NCI-H774 (cell line): ENCODE measurements at places on chromosomes 1 and 21.

DNA sequence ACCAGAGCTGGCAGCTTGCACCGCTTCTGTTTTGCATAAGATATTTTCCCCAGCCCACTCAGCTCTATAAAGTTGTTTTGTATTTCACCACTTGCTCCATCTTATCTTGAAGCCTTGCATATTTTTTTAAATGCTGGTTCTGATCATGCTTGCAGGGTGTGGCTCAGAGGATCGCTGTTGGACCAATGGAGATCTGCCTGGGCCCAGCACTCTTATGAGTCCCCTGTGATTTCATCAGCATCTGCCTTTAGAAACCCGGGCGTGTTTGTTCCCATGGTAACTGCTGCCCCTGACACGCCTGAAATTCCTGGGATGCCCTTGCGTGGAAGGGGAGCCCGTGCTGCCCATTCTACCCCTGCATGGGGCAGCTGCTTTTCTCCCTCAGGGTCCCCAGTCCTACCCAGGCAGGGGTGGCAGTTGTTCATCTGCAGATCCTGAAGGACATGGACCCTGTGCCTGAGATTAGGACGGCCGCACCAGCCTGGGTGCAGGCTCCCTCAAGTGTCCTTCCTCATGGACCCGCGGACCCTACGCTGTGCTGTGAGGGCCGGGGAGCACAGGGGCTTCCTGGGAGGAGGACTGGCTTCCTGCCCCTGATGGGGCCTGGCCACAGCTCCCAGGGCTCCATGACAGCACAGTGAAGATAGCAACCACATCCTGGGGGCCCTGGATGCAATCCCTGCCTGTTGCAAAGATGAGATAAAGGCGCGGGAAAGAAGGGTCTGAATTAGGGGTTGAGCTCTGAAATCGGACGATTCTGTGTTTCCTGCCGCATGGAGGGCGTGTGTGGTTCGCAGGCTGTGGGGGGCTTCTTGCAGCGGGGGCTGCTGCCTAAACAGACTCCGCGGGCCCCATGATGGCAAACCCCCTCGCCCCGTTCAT is 226.5 kb downstream of the SDCCAG8 start:
- no peak for DNase-seq

DNA sequence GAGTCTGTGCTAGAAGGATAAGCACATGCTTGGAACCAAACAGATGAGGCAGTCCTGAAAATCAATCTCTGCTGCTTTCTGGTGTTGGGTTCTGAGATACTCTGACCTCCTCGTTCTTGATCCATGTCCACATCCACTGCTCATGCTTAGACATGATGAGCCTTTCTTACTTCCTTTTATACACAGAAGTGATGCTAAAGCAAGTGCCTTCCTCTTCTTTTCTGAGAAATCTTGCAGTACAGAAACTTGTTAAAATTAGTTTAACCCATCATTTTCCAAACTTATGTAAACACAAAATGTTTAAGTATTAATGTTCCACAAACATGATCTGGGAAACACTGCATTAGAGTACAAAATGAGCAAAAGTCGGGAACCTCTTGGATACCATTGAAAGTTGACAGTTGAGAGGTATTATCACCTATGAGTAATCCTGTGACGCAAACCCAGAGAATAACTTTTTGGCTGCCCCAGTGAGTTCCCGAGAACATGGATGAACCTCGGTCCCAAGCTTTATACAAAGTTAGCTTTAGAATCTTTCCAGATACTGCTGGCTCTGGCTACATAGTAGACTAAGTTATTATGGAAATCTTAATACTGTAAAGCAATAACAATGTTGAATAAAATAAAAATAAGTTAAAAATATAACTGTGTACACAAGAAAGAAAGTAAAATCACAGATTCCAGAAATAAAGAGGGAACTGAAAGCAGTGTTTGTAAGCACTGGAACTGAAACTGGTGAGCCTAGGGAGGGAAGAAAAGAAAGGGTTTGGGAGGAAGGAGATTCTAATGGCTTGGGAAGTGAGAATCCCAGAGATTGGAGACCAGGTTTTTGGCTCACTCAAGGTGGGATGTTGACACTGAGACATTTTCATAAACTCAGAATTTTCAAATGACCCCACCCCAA is 429.3 kb upstream of the RUNX1 start:
- no peak for DNase-seq

DNA sequence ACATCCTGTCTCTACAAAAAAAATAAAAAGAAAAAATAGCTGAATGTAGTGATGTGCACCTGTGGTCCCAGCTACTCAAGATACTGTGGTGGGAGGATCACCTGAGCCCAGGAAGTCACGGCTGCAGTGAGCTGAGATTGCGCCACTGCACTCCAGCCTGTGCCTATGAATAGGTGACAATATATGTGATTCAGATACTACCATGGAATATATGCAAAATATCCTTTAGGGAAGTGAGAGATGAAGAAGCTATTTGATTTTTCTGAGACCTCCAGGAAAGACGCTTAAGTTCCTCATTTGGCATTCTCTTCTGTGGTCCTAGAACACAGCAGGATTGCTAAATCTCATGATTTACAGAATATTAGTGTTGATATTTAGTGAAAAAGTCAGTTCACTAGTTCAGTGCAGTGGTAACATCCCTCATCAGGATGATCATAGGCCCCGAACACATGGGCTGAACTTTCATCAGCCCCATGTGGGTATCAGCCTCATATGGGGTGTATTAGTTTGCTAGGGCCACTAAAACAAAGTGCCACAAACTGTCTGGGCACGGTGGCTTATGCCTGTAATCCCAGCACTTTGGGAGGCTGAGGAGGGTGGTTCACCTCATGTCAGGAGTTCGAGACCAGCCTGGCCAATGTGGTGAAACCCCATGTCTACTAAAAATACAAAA is 6.0 kb upstream of the VASH2 start:
- DNase-seq: no peak

DNA sequence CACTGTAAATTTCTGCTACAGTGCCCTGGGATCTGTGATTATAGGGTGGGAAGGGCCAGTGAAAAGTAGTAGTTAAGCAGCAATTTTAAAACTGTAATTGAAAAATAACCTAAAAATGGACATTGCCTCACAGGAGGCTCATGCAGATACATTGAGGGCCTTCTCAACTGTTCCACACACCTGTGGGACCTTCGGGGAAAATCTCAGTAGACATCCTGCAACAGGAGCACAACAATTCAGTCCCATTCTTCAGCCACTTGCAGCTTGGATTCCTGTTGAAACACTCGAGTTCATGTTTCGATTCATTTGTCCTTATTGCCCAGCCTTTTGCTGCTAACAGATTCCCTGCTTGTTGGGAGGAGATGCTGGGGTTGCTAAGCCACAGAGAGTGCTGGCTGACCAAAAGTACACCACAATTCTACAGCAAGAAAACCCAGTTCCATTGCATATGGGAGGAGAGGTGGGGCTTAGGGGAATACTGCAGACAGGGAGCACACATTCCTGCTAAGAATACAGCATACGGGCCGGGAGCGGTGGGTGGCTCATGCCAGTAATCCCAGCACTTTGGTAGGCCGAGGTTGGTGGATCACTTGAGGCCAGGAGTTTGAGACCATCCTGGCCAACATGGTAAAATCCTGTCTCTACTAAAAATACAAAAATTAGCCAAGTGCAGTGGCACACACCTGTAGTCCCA is 4.5 kb downstream of the TMCC2 start:
- DNase-seq: no peak

- DNase-seq: no peak
These were observed 36.4 kb downstream of the DDAH1 start for GRCh38 chr1:85428471-85429089.

DNA sequence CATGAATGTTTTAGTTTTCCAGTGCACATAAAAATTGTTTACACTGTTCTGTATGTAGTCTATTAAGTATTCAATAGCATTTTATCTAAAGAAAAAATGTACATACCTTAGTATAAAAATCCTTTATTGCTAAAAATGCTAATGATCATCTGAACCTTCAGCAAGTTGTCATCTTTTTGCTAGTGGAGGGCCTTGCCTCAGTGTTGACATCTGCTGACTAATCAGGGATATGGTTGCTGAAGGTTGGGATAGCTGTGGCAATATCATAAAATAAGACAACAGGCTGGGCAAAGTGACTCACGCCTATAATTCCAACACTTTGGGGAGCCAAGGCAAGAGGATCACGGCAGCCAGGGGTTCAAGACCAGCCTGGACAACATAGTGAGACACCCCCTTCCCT is 9.0 kb downstream of the DYNLT5 start:
- no peak for DNase-seq

DNA sequence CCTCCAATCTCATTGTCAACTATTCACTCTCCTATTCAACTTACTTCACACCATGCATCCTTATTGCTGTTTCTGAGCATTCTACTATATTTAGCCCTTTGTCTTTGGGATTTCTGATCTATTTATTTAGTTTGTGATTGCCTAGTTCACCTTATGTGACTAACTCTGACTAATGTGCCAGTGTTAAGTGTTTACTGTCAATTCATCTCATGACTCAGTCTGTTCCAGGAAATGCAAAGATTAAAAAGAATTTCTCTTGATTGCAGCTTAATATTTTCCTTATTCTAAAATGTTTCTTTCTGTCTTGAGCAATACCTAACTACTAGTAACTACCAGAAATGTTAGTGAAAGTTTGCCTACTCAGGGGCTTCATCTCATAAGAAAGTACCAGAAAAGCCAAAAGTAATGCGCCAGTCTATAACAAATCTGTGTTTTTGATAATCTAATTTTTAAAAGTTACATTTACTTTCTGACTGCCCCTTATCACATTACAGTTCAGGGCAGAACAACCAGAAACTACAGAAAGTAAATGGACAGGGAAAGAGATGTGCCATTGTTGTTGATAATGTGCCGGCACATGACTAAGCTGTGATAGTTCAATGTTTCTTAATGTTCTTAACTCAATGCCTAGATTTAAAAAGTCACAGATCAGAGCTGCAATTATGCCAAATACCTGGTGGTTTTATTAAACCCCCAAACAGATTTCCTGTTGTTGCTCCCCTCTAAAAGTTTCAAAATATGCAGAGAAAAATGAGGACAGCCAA is 556.5 kb downstream of the PTBP2 start:
- peak; percentile 10 for DNase-seq

DNA sequence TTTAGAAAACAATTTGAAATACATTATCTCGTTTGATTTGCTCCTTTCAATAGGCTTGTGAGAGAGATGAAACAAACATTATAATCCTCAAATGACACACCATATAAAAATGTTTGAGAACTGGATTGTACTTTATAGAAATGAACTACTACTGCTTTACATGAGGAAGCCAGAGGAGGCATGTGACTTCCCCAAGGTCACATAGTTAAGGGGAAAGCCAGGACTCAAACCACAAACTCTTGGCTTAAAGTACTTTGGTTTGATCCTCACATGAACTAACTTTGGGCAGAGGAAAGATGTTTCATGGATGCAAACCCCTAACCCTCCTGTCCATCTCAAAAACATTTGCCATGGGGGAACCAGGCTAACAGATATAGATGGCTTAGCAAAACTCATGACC is 4.7 kb downstream of the ARHGEF11 start:
- no peak for DNase-seq

- no peak for DNase-seq
These were observed 26.0 kb downstream of the SETD4 start for GRCh38 chr21:36034211-36034913.

DNA sequence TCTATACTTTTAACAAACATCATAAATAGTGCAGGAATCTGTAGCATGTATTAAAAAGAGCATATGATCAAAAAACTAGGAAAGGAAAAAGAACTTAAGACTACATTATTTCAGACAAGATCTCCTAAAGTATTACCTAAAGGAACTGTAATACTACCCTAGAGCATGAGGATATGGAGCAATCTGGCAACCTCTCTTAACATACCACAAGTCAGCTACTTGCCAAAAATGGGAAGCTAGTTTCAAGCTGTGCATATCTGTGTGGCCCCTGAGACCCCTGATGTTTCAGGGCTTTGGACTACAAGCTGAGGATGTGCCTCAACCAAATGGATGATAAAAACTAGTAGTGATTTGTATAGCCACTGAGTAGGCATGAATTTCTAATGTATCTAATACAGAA is 525.6 kb downstream of the PTBP2 start:
- DNase-seq: no peak

DNA sequence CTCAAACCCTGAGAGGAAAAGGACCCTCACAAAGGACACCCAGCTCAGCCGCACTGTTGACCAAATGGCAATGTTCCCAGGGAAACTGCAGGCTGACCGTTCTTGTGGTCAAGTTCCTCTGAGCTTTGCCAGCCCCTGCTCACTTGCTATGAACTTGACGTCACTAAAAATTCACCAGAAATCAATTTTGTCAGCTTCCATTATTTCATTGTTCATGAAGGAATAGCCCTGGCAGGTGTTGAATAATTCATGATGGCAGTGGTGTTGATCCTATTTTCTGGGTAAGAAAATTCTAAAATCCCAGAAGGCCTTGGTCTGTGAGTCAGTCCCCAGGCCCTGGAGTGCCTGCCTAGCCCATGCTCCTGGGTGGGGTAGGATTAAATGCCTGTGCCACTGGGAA is 318.9 kb downstream of the ZNF326 start:
- DNase-seq: no peak

GRCh38 chr1:1510912-1511532 is 940 bp upstream of the ATAD3A start:
- peak; percentile 57 for DNase-seq

DNA sequence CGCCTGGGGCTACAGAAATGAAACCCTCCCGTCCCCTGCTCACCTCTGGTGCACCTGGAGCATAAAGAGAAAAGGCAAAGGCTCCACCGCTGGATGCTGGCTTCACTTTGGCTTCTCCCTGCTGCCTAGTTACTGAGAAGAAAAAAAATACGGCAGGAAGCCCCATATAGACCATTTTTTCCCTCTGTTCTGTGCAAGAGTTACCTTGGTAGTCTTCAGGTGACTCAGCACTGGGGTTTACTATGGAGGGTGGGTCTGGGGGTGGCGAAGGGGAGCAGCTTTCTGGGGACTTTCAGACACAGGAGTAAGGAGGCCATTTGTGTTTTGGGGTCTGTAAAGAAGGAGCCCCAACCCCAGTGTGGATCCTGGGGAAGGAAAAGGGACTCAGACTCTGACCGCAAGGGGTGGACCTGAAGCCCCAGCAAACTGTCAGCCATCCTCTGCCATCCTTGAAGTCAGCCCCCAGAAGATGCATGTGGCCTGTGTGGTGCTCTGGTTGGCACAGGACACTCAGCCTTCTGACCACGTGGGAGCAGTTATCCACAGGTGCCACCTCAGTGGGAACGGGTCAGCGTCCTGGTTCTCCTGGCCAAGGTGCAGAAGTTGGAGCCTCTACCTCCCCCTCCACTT is 25.9 kb upstream of the EPS8L3 start:
- no peak for DNase-seq

GRCh38 chr1:31860581-31860980 is 44.8 kb upstream of the SPOCD1 start:
- no peak for DNase-seq

DNA sequence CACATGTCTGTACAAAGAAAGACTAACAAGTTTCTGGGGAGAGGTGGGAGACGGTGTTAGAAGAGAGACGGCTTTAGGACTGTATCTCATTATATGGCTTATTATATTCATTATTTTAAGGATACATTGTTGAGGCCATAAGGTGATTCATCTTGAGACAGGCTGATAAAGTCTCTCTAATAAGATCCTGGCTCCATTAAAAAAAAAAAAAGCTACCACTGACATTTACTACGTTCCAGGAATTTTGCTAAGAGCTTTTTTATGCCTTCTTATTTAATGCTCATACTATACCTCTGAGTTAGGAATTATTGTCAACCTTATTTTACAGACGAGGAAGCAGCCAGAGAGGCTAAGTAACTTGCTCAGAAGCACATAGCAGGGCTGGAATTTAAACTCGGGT is 173.7 kb downstream of the GABPA start:
- no peak for DNase-seq

- DNase-seq: no peak
These were observed 262.9 kb upstream of the RUNX1 start for GRCh38 chr21:35311985-35312384.
